Lower leg skin (tissue), 4 donors: ENCODE measurements at places on chromosomes 4 and X. TPM values are rescaled to one million over a fixed set of nuclear protein-coding genes. Genes with fewer than 3 reads are reported as not detected.

SLC9B1 gene
- 0.30 TPM for total RNA-seq

MAMLD1 gene
- total RNA-seq: 2.7 TPM

DNA sequence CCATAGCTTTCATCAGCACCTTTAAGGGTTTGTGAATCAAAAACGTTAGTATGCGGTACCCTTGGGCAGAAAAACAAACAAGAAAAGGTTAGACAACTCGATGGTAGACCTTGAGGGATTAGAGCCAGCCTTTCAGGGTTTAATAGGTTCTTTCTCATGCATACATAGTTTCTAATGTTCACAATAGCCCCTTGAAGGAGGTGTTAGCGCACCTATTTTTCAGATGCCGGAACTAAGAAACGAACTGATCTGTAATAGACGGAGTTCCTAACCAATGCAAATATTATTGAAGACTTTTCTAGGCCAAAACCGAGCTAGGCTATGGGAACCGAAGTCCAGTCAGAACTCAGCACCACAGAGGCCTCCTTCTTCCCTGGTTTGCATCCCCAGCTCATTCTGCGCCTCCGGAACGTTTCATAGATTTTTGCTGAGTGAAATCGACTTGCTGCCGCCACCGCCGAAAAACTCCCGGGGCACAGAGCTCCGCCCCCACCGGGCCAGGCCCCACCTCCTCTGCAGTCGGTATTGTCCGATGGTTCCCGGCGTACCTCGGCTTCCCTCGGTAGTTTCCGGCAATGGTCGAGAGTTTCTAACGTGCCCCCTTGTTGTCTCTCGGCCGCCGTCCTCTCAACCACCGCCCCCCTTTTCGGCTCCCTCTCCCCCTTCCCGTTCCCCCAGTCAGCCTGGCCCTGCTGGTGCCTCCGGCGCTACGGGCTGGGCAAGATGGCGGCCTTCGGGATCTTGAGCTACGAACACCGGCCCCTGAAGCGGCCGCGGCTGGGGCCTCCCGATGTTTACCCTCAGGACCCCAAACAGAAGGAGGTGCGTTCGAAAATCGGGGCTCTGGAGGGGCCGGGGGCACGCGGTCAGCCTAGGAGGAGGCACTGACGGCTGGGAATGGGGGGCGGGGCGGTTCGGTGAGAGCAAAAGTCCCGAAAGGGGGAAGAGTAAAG is at the start of gene MED12:
Gene MED12 (plus strand): TSS at position 565 of the 953 bp plus-strand sequence. CDS start 159 bp downstream, at position 724.
- peak; percentile 69 for DNase-seq

DNA sequence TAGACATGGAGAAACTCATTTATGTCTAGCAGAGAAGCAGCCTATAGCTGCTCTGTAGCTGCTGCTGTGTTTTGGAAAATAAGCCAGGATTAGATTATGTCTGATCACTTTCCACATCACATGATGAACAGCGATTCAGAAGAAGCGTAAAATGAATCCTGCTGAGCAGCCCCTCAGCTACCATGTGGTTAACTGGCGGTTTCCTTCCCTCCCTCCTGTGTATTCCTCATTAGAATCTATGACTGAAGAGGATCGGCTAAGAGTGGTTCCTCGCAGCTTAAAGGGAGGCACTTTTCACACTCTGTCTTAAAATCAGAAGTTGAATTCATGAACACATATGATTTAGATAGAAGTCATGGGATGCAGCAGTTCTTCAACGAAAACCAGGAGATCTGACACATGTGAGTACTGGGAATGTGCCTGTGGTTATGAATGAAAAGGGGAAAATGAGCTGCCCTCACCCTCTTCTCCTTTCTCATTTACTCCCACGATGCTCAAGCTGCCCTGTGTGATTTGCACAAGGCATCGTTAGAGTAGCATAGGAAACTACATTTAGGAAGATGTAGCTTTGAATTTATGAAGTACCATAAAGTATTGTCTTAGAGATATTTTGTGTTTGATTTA is at the start of gene PPEF1:
Gene PPEF1 (plus strand): TSS at position 220 of the 624 bp plus-strand sequence. CDS start 136 bp downstream, at position 356.
- no peak for DNase-seq

GRCh38 chr4:73772363-73772762 is 32.0 kb downstream of the CXCL8 start:
- no peak for DNase-seq

NWD2 gene
- total RNA-seq: 1.1 TPM
